ENCODE measurements at places on chromosomes 7 and 10.

DNA sequence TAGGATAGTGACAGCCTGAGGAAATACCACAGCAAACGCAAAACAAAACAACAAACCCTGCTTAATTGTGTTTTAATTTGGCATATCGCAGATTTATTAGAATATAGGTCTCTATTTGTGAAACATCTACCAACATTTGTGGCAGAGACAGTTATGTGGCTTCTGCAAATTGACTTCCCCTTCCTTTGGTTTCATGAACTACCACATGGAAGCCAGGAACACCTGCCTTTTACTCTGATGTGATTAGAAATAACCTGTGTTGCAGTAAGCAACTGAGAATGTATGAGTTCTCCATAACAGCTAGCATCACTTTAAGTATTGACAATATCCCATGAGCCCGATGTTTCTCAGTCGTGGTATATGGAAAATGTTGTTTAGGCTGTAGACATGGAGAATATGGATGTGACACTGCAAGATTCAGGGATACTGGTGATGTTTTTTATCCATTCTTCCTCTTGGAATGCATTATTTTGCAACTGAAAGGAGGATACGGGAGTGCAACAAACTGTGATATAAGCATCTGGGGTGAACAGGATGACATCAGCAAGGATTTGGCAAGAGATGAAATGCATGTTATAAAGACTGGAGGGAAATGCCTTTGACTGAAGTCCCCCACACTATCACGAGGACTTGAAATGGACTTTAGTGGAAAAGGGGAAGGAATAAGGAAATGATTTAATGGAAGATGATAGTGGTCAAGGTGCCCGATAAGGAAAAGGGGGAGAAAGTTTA lies 95.9 kb downstream of the CUBN start:
- DNase-seq: no peak

- DNase-seq: no peak
These were observed 132.6 kb upstream of the SHH start for GRCh38 chr7:155944901-155945300.

DNA sequence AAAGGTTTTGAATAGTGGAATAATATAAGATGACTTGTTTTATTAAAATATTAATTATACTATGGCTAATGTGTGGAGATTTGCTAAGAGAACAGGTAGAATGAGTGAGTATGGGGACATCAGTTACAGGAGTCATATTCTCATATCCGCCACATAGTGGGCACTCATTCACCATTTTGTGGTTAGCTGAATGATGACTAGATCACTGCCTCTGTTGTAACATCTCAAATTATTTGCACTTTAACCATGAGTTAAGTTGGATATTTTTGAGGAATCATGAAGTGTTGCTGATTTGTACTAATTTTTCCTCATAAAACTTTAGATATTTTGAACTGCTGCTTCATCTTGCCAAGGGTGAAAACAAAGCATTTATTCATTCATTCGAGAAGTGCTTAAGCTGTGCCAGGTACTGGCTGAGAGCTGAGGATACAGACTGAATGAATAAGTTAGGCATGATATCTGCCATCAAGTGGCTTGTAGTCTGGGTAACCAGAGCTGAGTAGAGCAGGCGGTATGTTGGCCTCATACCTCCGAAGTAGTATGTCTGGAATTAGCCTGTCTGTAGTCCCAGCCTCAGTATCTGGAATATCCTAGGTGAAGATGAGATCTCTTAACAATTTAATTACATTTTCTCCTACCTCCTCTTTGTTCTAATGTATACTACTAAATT lies 100.5 kb downstream of the ZEB1 start:
- DNase-seq: no peak

DNA sequence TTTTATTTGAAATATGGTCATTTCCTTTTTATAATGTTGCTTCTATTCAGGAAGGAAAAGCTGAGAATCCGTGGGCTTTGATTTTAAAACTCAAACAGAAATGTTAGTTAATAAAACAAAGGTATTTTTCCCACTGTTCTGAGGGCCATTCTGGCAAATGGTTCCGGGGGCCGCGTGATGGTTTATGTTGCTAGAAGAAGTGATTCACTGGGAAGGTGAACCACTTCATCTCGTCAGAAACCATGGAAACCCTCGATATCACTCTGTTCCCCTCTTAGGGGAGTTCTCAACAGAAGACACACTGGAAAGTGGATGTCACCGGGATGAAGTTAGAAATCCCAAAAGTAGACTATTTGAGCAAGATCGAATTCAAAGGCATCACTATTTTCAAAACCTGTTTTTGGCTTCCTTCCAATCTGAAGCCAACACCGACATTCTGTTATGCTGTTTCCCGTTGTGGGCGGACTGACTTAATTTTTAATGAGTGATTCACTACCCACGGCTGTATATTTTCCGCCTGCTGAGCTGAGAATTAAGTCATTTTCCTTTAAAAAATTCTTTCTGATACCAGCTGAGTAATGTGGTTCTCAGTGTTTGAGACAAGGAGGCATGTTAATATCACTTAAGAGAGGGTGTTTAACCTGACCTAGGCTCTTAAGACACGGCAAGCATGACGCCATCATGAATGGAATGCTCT lies 84.1 kb downstream of the PTPRE start:
- DNase-seq: no peak

DNA sequence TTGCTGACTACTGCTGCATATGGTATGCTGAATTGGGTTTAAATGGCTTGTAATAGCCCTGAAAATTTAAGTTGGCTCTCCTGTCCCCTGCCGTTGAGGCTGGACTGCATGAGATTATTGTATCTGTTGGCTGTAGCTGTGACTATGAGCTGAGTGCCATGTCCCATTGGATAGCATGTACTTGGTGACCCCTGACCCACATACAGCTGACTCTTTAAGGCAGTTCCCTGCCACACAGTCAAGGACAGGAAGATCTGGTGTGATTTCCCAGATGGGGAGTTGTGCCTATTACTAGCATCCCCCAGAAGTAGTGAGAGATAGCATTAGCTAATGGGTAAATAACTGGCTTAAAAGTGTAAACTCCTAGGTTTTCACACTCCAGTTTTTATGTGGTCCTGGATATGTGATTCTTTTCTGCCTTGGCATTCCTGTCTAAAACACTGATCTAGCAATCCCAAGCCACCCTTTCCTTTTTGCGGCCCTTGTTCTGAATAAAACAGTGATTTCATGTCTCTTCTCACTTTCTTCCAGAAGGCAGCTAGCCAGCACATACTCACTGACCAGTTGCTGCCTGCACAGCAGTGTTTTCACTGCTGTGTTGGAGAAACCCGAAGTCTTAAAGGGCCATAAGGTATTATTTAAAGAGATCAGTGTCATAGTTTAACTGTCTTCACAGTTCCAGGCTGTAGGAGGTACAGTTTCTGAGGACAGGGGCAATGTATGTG lies 35.9 kb downstream of the LRRC4 start:
- DNase-seq: no peak

Measured in NCI-H1930 (cell line).